MCF 10A (cell line): ENCODE measurements at places on chromosomes 2 and 18. TPM values are rescaled to one million over a fixed set of nuclear protein-coding genes. Genes with fewer than 3 reads are reported as not detected.
A peak's percentile ranks its signal among the peaks of the same experiment; 100 is the strongest.

DNA sequence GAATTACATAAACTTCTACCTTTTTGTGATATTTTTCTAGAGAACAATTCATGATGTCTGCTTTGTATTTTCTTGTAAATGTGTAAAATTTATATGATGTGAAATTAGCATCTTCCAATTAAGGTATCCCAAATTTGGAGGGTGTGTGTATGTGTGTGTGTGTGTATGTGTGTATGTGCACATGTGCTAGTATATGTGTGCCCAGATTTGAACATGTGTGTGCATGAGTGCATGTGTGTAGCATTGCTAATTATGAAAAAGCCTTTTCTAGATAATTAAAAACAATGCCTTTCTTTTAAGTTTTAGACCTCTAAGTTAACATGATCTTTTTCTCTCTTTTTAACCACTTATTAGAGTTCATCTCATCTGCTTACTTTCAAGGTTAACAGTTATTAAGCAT lies 208.0 kb upstream of the SPOPL start:
- no peak overlapping the region for H3K27ac ChIP-seq
- no peak overlapping the region for H3K4me3 ChIP-seq
- no peak for DNase-seq
- H3K27me3 ChIP-seq = no peaks in the 10 kb centered on the region
- H3K36me3 ChIP-seq = no peaks in the 10 kb centered on the region

DNA sequence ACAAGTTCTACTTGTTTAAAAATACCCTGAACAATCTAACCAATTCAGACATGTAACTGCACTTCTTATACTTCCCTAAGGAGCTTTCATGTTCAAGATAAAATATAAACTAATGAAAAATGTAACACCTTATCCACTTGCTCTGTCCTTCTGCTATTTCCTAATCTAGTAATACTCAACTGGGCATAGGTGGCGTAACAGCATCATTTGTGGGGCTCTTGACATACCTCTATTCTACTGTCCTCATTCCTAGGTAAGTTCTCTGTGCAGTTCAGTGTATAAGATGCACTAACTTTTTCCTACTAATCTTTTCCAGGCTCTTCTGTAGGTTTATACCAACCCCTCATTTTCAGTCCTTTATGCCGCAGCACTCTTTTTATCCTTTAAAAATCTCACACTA lies 36.7 kb downstream of the PRKD3 start:
- H3K4me3 ChIP-seq = no peak overlapping the region
- H3K27me3 ChIP-seq = no peaks in the 10 kb centered on the region
- H3K36me3 ChIP-seq = peaks cover 44% of the 10 kb centered on the region
- H3K27ac ChIP-seq = no peak overlapping the region
- DNase-seq = peak; percentile 47
- peaks cover 12% of the 10 kb centered on the region for H3K4me1 ChIP-seq

GRCh38 chr2:52779446-52779845 lies 988.2 kb upstream of the CHAC2 start:
- no peak overlapping the region for H3K4me3 ChIP-seq
- no peaks in the 10 kb centered on the region for H3K4me1 ChIP-seq
- DNase-seq = no peak
- no peaks in the 10 kb centered on the region for H3K27me3 ChIP-seq
- no peaks in the 10 kb centered on the region for H3K36me3 ChIP-seq

GRCh38 chr18:23596183-23596582 lies 9.9 kb upstream of the NPC1 start:
- no peak overlapping the region for H3K27ac ChIP-seq
- no peak overlapping the region for H3K4me3 ChIP-seq
- no peaks in the 10 kb centered on the region for H3K27me3 ChIP-seq
- H3K4me1 ChIP-seq = peaks cover 6% of the 10 kb centered on the region
- no peak for DNase-seq

GRCh38 chr2:191857259-191857805 lies 10.4 kb upstream of the CAVIN2 start:
- no peak overlapping the region for H3K27ac ChIP-seq
- peak; percentile 55 for DNase-seq
- H3K36me3 ChIP-seq = peaks cover 6% of the 10 kb centered on the region
- no peak overlapping the region for H3K4me3 ChIP-seq
- H3K4me1 ChIP-seq = peaks cover 14% of the 10 kb centered on the region

DNA sequence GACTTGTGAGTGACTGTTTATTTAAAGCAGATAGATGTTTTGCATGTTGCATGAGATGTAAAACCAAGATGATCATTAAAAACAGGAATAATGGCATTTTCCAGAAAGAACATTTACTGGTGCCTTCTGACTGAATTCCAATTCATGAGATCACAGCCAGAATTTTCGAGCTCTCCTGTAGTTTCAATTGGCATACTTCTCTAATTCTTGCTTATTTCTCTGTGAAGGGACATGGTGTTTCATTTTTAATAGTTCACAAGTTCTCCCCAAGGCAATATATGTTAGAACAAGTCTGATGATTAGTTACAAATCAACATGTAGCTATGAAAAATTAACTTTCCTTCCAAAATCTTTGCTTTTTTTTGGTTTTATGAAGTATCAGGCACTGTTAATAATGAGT lies 105.7 kb downstream of the PDE1A start:
- H3K27me3 ChIP-seq = no peaks in the 10 kb centered on the region
- no peak for DNase-seq
- H3K36me3 ChIP-seq = no peaks in the 10 kb centered on the region
- H3K4me1 ChIP-seq = peaks cover 16% of the 10 kb centered on the region
- H3K4me3 ChIP-seq = no peak overlapping the region

CPLX4 gene
- total RNA-seq = not detected in 2 replicates

MOGAT1 gene
- total RNA-seq = not detected in 2 replicates

LRP2 gene
- total RNA-seq = 0.02 and 0.07 TPM in 2 replicates

IL1RL1 gene
- 10.0 and 25.6 TPM in 2 replicates for total RNA-seq

CACNB4 gene
- total RNA-seq = 0.29 and 0.49 TPM in 2 replicates

TNFRSF11A gene
- total RNA-seq = 2.3 and 3.0 TPM in 2 replicates

FHOD3 gene
- total RNA-seq = 5.0 and 5.3 TPM in 2 replicates

SUMO1 gene
- total RNA-seq = 67.9 and 71.9 TPM in 2 replicates
